RPMI8226 (cell line): ENCODE measurements at places on chromosomes 16 and 17.

- DNase-seq: no peak
Observed at GRCh38 chr17:65807361-65807760, 245.9 kb upstream of the AXIN2 start.

GRCh38 chr16:12800817-12801216, 2.9 kb downstream of the CPPED1 start:
- no peak for DNase-seq

DNA sequence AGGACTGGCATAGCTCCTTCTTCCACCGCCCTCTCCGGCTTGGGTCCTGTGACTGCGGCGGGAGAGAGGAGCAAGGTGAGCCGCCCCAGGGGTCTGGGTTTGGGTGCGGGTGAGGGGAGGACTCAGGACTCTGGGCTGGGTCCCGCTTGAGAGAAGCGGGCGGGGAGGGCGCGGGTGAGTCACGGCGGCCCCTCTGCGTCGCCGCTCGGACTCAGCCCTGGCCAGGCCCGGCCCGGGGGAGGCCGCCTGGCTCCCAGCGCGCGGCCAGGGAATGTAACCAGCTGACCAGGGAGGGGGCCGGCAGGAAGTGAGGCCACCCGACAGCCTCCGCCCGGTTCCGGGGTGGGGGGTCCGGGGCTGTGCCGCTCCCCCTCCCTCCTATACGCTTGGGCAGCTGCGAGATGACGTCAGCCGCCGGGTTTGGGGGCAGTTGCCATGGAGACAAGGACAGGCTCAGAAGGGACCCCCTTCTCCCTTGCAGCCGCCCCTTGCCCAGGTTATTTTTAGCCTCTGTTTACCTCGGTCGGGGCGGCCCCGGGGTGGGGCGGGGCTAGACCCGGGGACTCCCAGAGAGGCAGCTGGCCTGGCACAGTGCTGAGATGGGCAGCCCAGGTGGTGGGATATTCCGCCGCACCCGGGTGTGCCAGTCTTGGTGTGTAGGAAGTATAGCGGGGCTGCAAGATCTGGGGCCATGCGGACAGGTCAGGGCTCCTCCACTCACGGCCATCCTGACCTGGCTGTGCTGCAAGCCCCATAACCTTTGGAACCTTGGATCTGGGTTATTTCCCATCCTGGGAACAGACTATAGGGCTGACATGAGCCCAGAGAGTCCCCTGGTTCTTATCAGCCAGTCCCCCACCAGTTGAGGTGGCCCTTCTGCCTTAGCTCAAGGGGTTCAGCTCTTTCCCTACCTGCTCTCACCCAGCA, 1.6 kb downstream of the RIPOR1 start:
- DNase-seq: peak; percentile 82

- no peak for DNase-seq
Observed at GRCh38 chr16:3152991-3153368, 18.2 kb downstream of the ZNF213 start.

- no peak for DNase-seq
Observed at GRCh38 chr16:63684149-63685101, 1437.4 kb downstream of the CDH11 start.

DNA sequence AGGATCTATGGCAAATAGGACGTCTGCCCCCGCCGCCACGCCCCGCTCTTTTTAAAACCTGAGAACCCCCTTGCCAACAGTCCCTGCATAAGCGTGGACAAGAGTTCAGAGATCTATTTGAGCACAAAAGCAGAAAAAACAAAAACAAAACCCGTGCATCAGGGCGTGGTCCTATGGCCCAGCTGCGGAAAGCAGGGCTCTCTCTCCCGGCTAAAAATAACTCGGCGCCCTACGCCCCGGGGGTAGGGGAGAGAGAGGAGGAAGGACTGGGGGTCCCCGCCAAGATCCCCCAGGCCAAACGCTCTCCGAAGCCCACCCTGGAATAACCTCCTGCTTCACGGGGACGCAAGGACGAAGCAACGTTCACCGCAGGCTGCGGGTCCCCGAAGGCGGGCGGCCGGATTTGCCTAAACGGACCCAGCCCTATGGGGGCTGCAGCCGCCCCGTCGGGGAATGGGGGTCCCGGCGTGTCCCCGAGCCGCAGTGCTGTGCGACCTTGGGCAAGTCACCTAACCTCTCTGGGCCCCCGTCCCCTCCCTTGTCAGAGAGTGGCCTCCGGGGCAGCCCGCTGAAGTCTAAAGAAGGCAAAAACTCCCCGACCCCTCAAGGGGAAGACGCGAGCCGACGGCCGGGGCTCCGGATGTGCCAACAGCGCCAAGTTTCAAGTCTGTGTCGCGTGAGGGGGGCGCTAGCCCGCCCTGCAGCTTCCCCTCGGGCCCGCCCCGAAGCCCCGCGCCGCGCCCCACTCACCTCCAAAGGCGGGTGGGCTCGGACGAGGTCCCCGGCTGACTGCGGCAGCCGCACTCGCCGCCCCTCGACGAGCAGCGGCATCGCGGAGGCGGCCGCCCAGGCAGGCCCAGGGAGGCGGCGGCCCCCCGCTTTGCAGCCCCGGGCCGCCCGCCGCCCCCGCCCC, 477 bp downstream of the NTAN1 start:
- peak; percentile 74 for DNase-seq

DNA sequence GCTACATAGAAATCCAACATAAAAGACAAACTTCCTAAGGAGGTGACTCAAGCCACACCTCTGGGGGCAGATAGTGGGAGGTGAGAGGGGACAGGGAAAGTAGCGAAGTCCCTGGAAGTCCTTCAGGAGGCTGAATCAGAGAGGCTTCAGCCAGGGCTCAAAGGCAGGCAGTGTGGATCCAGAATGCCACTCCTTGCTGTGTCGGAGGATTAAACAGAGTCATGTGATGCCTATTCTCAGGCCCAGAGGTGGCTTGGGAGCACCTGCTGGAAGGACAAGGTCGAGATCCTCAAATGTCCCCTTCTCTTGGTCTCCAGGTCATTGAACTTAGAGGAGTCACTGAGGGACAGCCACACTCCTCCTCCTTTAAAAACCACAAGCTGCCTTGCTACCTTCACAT, 391.1 kb downstream of the SOX9 start:
- no peak for DNase-seq

DNA sequence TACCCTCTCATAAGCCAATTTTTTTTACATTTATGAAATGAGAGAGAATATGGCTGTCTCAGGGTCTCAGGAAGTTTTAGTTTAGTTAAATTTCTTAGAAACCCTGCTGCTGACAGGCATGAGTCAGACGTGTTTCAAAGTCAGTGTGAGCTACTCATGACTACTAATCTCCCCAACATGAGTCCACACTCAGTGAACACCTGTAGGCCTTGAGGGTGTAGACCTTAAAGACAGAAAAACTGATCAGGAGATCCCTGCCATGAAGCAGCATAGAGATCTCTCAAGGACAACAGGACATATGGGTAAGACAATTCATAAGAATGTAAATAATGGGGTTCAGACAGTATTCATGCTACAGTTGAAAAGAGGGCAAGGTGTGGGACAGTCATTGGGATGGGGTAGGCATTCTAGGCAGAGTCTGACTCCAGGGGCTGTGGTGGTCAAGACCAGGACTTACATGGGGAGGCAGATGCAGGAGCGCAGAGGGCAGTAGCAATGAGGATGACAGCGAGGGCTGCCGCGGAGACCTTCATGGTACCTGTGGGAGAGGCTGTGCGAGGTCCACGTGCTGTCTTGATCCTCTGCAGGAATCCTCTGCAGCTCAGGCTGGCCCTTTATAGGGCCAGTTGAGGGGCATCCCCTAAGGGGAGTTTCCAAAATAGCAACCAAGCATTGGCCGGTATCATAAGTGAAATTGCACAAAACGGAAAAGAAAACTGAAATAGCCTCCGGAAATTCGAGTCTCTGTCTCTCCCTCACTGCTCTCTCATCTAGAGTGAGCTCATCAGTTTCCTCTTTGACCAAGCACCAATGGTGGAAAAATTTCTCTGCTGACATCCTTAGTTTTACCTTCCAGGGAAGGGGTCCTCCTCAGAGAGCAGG, at the start of gene CCL5:
Gene CCL5 (minus strand): TSS at position 588 of the 882 bp plus-strand sequence.
- peak; percentile 43 for DNase-seq

DNA sequence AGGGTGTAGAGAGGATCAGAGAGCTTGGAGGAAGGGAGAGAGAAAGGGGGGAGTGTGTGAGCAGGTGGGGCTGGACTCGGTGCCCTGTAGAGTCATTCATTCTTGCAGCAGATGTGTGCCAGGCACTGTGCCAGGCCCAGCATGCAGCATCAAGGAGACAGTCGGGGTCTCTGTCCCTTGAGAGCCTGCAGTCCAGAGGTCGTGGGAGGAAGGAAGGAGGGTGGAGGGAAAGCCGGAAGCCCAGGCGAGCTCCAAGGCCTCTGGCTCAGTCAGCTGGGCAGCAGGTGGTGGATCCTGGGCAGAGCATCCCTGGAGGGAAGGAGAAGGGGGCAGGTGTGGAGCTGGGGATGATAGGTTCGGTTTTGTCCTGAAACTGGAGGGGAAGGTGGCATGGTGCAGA, 27.5 kb downstream of the EPN2 start:
- no peak for DNase-seq

DNA sequence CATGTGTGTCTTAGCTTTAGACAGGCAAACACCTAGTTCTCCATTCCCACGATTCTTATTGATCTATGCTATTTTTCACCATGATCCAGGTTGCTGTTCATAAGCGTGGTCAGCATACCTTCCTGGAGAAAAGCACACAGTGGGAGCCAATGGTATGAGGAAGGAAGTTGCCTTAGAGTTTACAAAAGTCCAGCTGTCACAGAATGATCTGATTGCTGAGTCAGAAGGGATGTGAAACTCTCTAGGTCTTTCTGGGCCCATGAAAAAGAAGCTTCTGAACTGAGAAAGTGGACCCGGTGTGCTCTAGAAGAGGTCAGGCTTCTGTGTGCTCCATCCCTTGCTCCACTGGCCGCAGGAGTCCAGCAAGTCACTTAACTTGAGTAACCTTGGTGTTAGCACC, 71.0 kb upstream of the CCL1 start:
- peak; percentile 82 for DNase-seq

- no peak for DNase-seq
Observed at GRCh38 chr17:62110923-62111484, 45.9 kb upstream of the MED13 start.

GRCh38 chr16:88599092-88599733, 29.0 kb downstream of the ZC3H18 start:
- DNase-seq: no peak

- peak; percentile 16 for DNase-seq
Observed at GRCh38 chr17:28335959-28336871, 654 bp downstream of the TNFAIP1 start.

DNA sequence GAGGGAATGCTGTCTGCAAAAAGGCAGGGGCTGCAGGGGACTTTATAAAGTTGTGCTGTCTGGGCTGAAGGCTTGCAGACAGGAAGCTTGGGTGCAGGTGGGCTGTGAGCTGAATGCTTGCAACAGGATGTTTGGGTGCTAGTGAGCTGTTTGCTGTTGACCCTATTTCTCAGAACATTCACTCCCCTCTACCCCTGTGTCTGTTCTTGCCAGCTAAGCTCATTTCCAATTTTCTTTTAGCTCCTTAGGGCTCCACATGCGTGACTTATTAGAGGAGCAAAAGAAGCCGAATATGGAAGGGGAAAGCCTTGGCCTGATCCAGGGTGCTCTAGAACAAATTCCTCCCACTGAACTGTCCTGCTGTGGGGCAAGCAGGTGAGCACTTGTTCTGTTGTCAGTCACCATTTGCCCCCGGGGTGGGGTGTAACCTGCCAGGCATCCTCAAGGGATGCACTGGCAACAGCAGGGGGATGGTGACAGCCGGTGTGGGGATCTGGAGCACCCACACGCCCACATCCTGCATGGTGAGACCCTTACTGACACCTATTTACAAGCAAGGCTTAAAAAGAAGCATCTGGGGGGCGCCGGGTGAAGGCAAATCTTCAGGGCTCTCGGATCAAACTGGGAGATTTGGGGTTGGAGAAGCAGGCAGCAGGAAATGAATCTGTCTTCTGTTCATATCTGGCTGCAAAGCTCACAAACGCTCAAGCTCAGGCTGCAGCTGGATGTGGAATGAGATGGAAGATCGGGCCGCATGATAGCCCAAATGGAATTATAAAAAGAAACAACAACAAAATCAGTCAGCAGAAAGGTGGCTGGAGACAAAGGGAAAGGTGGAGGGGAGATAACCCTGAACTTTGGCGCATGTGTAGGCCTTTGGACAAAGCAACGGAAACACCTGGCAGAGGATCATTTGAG, 21.1 kb upstream of the NUP93 start:
- DNase-seq: no peak

GRCh38 chr17:76751416-76751993, 13.6 kb downstream of the MFSD11 start:
- no peak for DNase-seq

DNA sequence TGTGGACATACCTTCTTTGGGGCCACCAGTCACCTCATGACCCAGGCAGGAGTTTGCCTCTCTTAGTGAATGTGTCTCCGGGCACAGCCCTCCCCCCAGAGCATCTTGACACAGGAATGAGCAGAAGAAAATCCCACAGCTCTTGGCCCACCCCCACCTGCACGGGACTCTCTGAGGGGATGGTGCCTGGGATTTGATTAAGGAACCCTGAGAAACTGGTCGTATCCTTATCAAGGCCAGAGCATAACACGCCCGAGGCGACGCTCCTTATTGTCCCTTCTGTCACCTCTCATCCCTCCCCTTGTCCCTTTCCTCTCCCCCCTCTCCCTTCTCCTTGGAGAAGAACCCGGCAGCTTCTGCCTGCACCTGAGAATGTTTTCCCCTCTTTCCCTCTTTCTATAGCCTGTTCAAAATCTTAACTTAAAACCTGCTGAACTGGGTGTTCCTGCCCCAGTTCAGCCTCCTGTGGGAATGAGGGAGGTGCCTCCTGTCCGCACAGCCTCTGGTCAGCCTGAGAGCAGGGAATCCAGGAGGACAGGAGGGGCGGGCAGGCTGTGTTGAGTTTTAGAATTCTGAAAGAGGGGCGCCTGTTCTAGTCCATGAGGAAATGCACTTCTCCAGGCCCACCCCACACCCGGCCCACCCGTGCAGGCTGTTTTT, 140.7 kb upstream of the PLCG2 start:
- no peak for DNase-seq

DNA sequence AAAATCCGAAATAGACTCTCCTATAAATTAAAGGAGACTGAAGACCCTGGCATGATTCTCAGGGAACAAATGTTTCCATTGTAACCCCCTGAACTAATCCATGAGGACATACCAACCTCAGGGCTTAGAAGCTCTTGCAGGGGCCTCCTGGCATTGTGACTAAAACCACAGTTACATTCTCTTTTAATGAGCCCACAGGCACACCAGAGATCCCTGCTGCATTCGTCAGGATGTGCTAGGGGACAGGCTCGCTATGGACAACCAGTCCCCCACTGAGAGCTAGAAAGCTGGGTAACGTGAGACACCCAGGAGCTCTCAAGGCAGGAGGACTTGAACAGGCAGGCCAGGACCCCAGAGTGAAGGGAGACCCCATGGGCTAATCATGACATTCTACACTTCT, 140.6 kb upstream of the TNRC6C start:
- no peak for DNase-seq

- DNase-seq: peak; percentile 88
Observed at GRCh38 chr16:46715769-46716305, 26.4 kb downstream of the ORC6 start.
